ENCODE measurements at places on chromosomes 7 and 10. TPM values are rescaled to one million over a fixed set of nuclear protein-coding genes. Genes with fewer than 3 reads are reported as not detected.

DNA sequence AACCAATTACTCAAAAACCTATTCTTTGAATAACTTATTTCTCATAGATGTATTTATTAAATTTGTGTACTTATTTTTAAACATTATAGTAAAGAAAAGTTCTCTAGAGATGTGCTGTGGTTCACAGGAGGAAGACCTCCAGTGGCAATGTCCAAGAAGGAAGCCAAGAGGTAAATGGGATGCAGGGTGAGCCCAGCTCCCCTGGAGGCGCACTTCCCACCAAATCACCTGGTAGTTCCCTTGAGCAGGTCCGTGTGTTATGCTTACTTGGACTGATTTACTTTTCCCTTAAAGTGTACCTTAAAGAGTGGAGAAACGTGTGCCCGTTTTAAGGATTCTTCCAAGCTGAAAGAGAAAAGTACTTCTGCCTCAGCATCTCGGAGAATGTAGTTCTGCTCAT is 55.3 kb downstream of the PAXIP1 start:
- H3K27me3 ChIP-seq, result no peaks in the 10 kb centered on the region
- no peak overlapping the region for H3K27ac ChIP-seq
- DNase-seq, result no peak
- no peak overlapping the region for H3K4me3 ChIP-seq
- H3K4me1 ChIP-seq, result no peaks in the 10 kb centered on the region

DNA sequence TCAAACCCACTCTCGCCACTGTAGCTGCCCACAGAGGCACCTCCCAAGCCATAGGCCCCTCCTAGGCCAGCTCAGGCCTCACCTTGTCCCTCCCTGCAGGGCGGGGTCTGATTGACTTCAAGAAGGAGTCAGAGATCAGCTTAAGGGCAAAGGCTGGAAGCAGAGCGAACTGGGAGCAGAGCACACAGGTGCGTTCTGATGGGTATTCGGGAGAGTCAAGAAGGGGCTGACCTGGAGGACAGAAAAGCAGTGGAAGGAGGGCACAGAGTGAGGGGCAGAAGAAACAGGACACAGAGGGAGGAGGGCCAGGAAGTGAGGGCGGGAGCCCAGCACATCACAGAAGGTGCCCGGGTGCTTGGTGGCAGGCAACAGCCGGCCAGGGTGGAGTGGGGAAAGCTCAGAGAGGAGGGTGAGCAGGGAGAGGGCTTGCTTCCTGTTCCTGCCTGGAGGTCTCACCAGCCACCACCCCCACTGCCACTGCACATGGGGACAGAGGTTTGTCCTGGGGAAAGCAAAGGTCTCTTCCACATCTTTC is at the start of gene AOC1:
AOC1 (plus strand) TSS at position 147 of the 535 bp plus-strand sequence. CDS start 3,954 bp downstream, outside the sequence.
- no peak within 1 kb of the TSS for H3K4me3 ChIP-seq
- no peaks in the 10 kb centered on the region for H3K27me3 ChIP-seq
- no peak within 1 kb of the TSS for H3K27ac ChIP-seq
- DNase-seq, result no peak
- no peaks in the 10 kb centered on the region for H3K4me1 ChIP-seq

- no peak overlapping the region for H3K4me3 ChIP-seq
- no peaks in the 10 kb centered on the region for H3K36me3 ChIP-seq
- no peak for DNase-seq
- no peak overlapping the region for H3K27ac ChIP-seq
- no peaks in the 10 kb centered on the region for H3K4me1 ChIP-seq
These were observed 204.9 kb downstream of the CCDC3 start for GRCh38 chr10:12796401-12797160.

- no peaks in the 10 kb centered on the region for H3K4me1 ChIP-seq
- peak; percentile 71 for DNase-seq
- H3K27me3 ChIP-seq, result no peaks in the 10 kb centered on the region
- H3K36me3 ChIP-seq, result no peaks in the 10 kb centered on the region
- H3K4me3 ChIP-seq, result peak overlapping the region; percentile 97
These were observed 820 bp downstream of the WAC start for GRCh38 chr10:28533571-28534304.

DNA sequence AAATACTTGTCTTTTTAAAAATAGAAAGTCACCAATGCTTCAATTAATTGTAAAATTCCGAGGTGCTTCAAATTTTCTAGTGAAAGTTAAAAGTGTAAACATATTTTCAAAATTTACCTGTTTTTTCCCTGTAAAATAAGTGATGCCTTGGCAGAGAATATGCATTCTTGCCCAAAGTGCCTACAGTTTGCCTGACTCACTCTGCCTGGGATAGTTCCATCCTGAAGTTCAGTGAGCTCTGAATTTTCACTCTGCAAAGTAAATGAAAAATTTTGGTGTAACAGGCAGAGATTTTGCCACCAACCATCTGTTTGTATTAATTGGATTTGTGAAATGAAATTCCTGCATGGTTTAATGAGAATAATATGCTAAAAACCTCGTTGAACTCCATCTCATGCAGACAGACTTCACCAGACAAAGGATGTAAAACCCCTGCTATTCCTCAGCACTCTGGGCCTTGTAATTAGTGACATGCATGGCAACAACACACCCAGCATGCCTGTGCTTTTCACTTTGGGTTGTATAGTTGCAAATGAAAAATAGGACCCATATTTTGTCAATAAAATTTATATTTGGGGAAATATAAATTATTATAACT is 117.4 kb upstream of the GNAI1 start:
- H3K4me3 ChIP-seq, result no peak overlapping the region
- no peak for DNase-seq
- no peaks in the 10 kb centered on the region for H3K4me1 ChIP-seq
- H3K27me3 ChIP-seq, result no peaks in the 10 kb centered on the region

DNA sequence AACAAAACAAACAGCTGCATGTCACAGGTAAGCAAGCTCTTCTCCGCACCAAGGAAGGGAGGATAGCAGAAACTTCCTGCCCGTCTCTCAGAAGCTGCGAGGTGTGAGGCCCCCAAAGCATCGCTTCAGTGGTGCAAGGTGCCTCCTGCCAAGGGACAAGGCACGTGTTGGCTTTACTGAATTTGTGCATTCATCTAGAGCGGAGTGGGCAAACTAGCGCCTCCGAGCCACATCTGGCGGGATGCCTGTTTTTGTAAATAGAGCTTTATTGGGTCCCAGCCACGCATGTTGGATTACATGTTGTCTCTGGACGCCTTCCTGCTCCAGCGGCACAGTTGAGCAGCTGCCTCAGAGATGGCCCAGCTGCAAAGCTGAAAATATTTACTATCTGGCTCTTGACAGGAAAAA is 27.7 kb downstream of the PHYH start:
- DNase-seq, result peak; percentile 53
- H3K27me3 ChIP-seq, result no peaks in the 10 kb centered on the region
- peak overlapping the region; percentile 29 for H3K27ac ChIP-seq
- H3K4me3 ChIP-seq, result no peak overlapping the region

DNA sequence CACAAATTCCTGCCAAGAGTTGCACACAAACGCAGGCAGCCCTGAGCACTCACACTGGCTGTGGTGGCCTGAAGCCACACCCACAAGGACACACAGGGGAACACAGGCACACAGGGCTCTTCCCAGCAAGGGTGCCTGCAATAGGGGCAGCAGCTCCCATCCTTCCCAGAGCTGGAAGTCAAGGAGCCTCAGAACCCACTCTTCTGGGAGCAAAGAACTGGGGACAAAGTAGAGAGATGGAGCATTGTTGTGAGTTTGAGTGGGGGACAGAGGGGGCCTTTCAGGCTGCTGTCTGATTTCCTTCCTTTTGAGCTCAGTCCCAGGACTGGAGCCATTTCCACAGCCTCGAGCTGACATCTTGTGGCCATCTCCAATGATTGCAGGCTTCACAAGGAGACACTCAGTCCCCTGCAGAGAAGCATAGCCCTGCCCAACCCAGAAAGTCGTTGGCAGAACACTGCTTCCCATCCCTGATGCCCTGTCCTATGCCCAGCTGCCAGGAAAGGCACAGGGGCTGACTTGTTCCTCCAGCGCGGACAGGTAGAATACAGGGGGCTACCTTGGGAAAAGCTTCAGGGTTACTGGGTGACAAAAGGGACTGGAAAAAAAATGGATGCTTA is 34.4 kb upstream of the SLF2 start:
- peak; percentile 56 for DNase-seq
- H3K27ac ChIP-seq, result no peak overlapping the region
- no peaks in the 10 kb centered on the region for H3K36me3 ChIP-seq
- H3K4me3 ChIP-seq, result no peak overlapping the region
- H3K4me1 ChIP-seq, result peaks cover 12% of the 10 kb centered on the region

- no peak overlapping the region for H3K27ac ChIP-seq
- no peaks in the 10 kb centered on the region for H3K36me3 ChIP-seq
- DNase-seq, result no peak
- H3K27me3 ChIP-seq, result no peaks in the 10 kb centered on the region
- H3K4me1 ChIP-seq, result no peaks in the 10 kb centered on the region
- H3K4me3 ChIP-seq, result no peak overlapping the region
These were observed 14.0 kb upstream of the INSIG1 start for GRCh38 chr7:155283565-155284194.

GRCh38 chr7:4136501-4137110 is 545.5 kb upstream of the FOXK1 start:
- DNase-seq, result no peak
- H3K27ac ChIP-seq, result no peak overlapping the region
- no peaks in the 10 kb centered on the region for H3K4me1 ChIP-seq
- H3K27me3 ChIP-seq, result no peaks in the 10 kb centered on the region

DNA sequence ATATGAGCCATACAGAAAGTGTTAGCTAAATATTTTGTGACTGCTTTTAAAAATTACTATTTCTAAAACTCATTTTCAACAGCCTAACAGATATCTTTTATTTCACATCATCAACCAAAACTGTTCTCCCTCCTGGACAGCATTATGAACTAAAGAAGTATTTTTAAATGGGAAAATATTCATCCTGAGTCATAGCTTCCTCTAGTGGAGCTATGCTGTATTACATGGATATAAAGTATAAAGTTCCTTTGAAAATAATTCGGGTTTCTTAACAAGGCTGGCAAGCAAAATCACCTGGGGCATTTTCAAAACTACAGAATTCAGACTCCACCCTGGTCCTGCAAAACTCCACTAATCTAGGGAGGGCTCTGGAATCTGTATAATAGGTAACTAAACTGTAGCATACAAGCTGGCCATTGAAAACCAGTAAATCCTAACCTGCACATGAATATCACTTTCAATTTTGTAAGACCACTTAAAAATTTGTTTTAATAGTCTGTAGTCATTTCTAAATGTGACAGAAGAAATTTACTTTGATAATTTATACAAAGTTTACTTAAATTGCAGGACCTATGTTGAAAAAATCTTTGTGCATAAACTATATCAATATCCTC is 53.5 kb downstream of the SCIN start:
- DNase-seq, result no peak
- no peak overlapping the region for H3K4me3 ChIP-seq
- H3K36me3 ChIP-seq, result no peaks in the 10 kb centered on the region
- no peaks in the 10 kb centered on the region for H3K4me1 ChIP-seq
- no peak overlapping the region for H3K27ac ChIP-seq

DNA sequence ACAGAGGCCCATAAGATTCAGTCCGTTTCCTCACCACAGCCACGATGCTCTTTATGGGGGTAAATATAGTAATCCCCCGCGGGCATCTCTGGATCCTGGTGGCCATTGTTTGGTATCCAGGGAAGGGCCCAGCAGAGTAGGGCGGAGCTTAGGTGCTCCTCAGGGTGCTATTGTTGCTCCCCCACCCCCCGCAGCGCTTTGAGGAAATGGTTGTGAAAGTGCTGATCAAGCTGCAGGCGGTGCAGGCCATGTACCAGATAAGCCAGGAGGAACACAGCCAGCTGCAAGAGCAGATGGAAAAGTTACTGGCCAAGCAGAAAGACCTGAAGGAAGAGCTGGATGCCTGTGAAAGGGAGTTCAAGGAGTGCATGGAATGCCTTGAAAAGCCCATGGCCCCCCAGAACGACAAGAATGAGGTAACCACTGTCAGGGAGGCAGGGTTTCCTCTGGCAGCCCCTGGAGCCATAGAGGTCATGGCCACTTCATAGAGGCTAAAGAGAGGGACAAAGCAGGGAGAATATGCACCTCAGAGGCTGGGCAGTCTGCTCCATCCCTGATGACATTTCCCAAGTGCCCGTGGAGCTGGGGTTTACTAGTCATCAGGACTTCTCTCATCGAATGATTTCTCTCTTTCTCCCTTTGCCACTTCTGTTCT is 17.6 kb upstream of the FLNC start:
- H3K36me3 ChIP-seq, result no peaks in the 10 kb centered on the region
- H3K27ac ChIP-seq, result no peak overlapping the region
- DNase-seq, result no peak
- no peak overlapping the region for H3K4me3 ChIP-seq
- no peaks in the 10 kb centered on the region for H3K4me1 ChIP-seq

DNA sequence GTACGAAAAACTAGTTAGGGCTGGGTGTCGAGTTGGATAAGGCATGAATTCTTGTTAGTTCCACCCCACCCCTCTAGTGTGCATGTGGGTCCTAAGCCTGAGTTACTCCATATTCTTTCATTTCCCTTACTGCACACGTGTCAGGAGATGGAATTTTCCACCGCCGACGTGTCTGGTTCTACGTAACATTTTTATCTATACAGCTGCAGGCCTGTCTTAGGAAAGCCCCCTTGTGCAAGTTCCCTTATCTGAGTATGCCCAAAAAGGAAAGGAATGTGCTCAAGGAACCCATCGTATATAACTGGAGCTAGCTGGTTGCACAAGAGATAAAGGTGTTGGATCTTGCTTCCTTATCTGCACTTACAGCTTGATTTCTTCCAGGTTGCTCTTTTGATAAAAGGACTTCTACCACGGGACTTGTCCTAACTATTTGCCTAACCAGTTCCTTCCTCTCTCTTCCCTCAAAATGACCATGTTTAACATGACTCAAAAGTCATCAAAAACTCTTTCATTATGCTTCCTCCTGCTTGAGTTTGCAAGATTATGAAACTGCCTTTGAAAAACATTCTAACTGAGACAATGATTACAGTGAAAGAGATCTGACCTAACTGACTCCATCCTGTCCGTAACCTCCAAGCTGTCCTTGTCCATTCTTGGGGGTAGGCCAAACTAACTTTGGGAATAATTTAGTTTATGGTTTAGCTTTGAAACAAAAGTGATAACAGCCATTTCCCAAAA is 181.4 kb downstream of the AKR1D1 start:
- H3K4me3 ChIP-seq, result no peak overlapping the region
- no peaks in the 10 kb centered on the region for H3K4me1 ChIP-seq
- no peak for DNase-seq
- no peaks in the 10 kb centered on the region for H3K27me3 ChIP-seq
- H3K27ac ChIP-seq, result no peak overlapping the region

DNA sequence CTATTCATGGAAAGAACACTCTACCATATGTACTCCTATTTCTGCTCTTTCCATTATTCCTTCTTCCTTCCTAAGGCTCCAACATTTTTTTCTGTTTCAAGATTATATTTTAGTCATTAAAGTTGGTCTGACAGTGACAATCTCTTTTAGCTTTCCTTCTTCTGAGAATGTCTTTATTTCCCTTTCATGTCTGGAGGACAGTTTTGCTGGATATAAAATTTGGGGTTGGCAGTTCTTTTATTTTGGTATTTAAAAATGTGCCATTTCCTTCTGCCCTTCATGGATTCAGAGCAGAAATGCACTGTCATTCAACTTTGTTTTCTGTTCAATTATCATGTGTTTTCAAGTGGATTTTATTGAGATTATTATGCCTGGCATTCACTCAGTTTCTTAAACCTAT is 53.1 kb downstream of the VSTM4 start:
- no peak overlapping the region for H3K4me3 ChIP-seq
- no peak overlapping the region for H3K27ac ChIP-seq
- no peaks in the 10 kb centered on the region for H3K36me3 ChIP-seq
- peaks cover 5% of the 10 kb centered on the region for H3K4me1 ChIP-seq

Gene ELMO1
- total RNA-seq, result 63.0 TPM

Gene UTF1
- not detected for total RNA-seq

Gene SH2D4B
- total RNA-seq, result 1.4 TPM

Gene NXPH1
- total RNA-seq, result 0.28 TPM

Gene SPAM1
- not detected for total RNA-seq

Gene WASHC2A
- 14.3 TPM for total RNA-seq

Gene EPO
- total RNA-seq, result 1.1 TPM

Gene PON3
- total RNA-seq, result not detected
